ENCODE measurements at places on chromosomes 3 and 15.

- no peak for DNase-seq
Measured at GRCh38 chr3:168083906-168084305, 11.8 kb downstream of the GOLIM4 start.

- no peak for DNase-seq
Measured at GRCh38 chr3:46407970-46408369, 911 bp downstream of the CCRL2 start.

DNA sequence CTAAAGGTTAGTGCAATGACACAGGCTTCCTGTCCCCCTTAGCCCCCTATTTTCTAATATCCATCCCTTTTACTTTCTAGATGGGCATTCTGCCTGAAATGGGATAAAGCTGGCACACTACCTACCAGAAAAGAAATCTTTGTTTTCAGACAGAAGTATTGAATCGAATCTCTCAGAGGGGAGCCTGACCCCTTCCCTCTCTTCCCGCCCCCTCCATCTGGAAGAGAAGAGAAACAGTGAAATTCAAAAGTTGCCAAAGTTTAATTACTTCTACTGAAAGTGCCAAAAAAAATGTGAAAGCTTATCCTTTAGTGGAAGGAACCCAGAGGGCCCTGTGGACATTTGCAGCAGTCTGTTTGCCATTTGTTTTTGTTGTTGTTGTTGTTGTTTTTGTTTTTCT is 523.8 kb downstream of the AGBL1 start:
- no peak for DNase-seq

- DNase-seq, result no peak
Measured at GRCh38 chr3:130748981-130749380, 2.4 kb upstream of the PIK3R4 start.

DNA sequence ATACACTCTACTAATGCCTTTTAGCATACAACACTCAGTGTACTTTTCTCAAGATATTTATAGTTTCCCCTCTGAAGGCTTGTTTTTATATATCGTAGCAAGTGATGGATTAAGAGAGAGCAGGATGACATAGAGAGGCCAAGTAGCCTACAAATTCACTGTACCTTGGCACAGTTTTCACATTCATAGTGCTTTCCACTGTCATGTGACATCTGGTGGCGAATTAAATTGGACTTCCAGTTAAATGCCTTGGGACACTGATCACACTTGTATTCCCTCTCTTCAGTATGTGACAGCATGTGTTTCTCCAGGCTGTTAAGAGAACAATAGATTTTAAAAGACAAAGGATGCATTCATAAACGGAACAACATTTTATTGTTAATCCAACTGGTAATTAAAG is 541.1 kb downstream of the MECOM start:
- no peak for DNase-seq

- DNase-seq, result no peak
Measured at GRCh38 chr3:53594276-53594675, 99.9 kb downstream of the CACNA1D start.

Measured in substantia nigra (tissue), 51 donors.